ENCODE measurements at places on chromosomes 3 and 15.

GRCh38 chr3:61560517-61561373, 626 bp upstream of the PTPRG start:
- DNase-seq: peak; percentile 68

DNA sequence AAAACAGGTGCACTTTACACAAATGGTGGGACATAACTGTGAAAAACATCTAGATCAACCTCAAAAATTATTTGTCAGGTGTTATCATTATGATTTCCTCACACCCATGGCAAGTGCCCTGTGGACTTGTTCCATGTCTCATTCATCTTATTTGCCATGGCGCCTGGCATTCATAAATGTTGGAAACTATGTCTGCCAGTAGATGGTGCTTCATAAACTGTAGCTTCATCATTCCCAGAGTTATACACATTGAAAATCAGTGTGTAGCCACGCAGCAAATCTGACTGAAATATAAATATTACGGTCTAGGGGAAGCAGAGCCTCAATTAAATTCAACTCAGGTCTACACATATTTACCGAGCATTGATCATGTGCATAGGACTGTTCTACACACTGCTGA, 90.7 kb downstream of the IMPG2 start:
- DNase-seq: no peak

GRCh38 chr15:68309024-68309423, 31.5 kb downstream of the FEM1B start:
- no peak for DNase-seq

GRCh38 chr3:167773584-167773983, 38.1 kb downstream of the SERPINI1 start:
- DNase-seq: no peak

DNA sequence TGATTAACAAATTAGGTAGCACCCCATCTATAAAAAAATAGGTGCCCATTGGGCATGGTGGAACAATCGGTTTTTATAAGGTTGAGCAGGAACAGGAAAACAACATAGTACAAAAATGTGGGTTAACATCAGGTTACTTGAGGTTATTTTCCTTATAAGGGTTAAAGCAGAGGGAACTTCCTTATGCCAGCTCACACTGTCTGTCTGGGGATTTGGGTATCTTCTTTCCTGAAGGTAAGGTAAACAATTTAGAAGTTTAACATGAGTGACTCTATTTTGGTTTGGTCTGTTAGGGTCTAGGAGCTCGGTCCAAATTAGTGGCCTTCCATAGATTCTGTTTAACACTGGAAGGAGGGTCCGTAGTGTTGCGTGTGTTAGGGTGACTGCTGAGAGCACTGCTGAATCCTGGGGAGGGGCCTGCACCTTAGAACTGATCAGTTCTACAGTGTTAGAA, 14.7 kb downstream of the CHD2 start:
- no peak for DNase-seq

- no peak for DNase-seq
Observed at GRCh38 chr3:141998669-141999290, 122.3 kb downstream of the ATP1B3 start.

- DNase-seq: no peak
Observed at GRCh38 chr3:102735311-102735710, 300.5 kb downstream of the ZPLD1 start.
